ENCODE measurements at places on chromosomes 12 and 14. TPM values are rescaled to one million over a fixed set of nuclear protein-coding genes. Genes with fewer than 3 reads are reported as not detected.

The FGD4 gene
- 6.7 TPM for total RNA-seq

The SLC7A8 gene
- 4.6 TPM for total RNA-seq

The SERPINA3 gene
- total RNA-seq = 66.7 TPM

The CAPS2 gene
- 11.3 TPM for total RNA-seq

The FGF23 gene
- not detected for total RNA-seq

The HSPB8 gene
- 7.0 TPM for total RNA-seq

The OR8S1 gene
- not detected for total RNA-seq

The TOGARAM1 gene
- total RNA-seq = 5.6 TPM

The SMIM41 gene
- 50.8 TPM for total RNA-seq

The RNU4-1 gene
- total RNA-seq = under 0.01 TPM

The ZNF84 gene
- total RNA-seq = 6.2 TPM

The DEGS2 gene
- total RNA-seq = not detected

The PAPLN gene
- total RNA-seq = 5.7 TPM

The MOK gene
- 5.9 TPM for total RNA-seq

The LAG3 gene
- total RNA-seq = not detected

The HOTAIR gene
- total RNA-seq = not detected

The GUCY2C gene
- not detected for total RNA-seq

The GLI1 gene
- 2.7 TPM for total RNA-seq

The DNAJC22 gene
- total RNA-seq = 9.7 TPM

The PSMD9 gene
- 62.1 TPM for total RNA-seq

The SLC25A21 gene
- total RNA-seq = 1.0 TPM

The KRT79 gene
- total RNA-seq = not detected

The STAT6 gene
- total RNA-seq = 98.8 TPM

The CEBPE gene
- not detected for total RNA-seq

The FAM234B gene
- total RNA-seq = 8.1 TPM

The ZBTB42 gene
- 1.5 TPM for total RNA-seq

The TAS2R9 gene
- not detected for total RNA-seq

The DTD2 gene
- total RNA-seq = 36.5 TPM

The HSPA2 gene
- 7.7 TPM for total RNA-seq

The TM7SF3 gene
- total RNA-seq = 82.5 TPM

The GPR135 gene
- total RNA-seq = 2.6 TPM

The PRB2 gene
- total RNA-seq = not detected

The STAC3 gene
- total RNA-seq = 4.5 TPM

The AMN gene
- 0.08 TPM for total RNA-seq

The GPR132 gene
- 0.16 TPM for total RNA-seq

The CYP46A1 gene
- not detected for total RNA-seq

The HCAR3 gene
- not detected for total RNA-seq

The LGR5 gene
- not detected for total RNA-seq

The PKP2 gene
- total RNA-seq = 0.64 TPM

The KRT74 gene
- total RNA-seq = not detected

The MARK3 gene
- 61.6 TPM for total RNA-seq

The CIROP gene
- total RNA-seq = 0.88 TPM

The SELPLG gene
- total RNA-seq = 2.2 TPM

The EID3 gene
- total RNA-seq = 10.1 TPM

The SLC7A7 gene
- total RNA-seq = 9.1 TPM
